Stromal cell of bone marrow (primary cell): ENCODE measurements at places on chromosomes 6 and 20.
A peak's percentile ranks its signal among the peaks of the same experiment; 100 is the strongest.

GRCh38 chr6:101454106-101454676, 60.7 kb downstream of the GRIK2 start:
- no peak for DNase-seq

DNA sequence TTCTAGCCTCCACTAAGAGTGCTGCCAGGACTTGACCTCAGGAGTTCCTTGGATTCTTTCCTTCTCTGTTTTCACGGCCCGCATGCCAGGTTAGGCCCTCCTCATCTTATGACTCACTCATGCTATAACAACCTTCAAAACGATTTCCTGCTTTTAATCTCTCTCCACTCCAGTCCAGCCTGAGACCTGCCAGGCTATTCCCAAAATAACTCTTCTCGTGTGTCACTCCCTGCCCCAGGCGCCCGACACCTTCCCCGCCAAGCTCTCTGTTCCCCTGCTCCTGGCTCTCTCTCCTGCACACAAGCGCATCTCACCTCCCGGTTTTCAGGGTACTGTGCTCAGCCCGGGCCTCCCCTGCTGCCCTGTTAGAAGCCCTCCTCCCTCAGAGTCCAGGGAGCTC, 64.1 kb upstream of the RPS6KA2 start:
- no peak for DNase-seq

DNA sequence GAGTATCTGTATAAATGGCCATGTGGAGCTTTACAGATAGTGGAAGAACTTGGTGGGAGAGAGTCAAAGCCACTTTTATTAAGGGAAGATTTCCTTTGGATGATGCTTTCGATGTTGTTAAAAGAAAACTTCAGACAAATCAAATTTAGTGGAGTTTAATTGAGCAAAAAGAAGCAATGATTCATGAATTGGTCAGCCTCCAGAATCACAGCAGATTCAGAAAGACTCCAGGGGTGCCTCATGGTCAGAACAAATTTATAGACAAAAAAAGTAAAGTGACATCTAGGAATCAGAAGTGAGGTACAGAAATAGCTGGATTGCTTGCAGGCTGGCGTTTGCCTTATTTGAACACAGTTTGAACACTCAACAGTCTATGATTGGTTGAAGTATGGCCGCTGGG, 5.3 kb upstream of the CGA start:
- DNase-seq: peak; percentile 6

DNA sequence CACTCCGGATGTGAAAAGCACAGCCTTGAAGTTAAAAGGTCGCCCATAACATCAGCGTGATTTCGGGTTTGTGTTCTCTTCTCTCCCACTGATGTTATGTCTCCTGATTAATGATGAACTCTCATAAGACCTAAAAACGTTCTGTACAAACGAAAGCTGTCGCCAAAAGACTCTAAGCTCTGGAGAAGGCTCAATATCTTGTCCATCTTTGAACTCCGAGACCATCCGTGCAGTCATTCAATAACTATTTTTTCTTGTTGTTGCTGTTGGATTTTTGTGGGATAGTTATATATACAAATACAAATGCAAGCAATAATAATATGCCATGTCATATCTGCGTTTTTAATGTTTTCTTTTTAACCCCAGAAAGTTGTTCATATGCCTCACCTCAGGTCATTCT, 291.8 kb upstream of the MARCKS start:
- no peak for DNase-seq

DNA sequence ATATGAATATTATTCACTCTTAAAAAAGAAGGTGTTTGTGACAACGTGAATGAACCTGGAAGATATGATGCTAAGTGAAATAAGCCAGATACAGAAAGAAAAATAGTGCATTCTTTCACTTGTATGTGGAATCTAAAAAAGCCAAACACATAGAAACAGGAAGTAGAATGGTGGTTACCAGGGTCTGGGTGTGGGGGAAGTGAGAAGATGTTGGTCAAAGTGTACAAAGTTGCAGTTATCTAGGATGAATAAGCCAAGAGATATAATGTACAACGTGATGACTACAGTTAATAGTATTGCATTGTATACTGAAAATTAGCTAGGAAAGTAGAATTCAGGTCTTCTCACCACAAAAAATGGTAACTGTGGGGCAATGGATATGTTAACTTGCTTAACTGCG, 151.1 kb upstream of the HCRTR2 start:
- DNase-seq: no peak

DNA sequence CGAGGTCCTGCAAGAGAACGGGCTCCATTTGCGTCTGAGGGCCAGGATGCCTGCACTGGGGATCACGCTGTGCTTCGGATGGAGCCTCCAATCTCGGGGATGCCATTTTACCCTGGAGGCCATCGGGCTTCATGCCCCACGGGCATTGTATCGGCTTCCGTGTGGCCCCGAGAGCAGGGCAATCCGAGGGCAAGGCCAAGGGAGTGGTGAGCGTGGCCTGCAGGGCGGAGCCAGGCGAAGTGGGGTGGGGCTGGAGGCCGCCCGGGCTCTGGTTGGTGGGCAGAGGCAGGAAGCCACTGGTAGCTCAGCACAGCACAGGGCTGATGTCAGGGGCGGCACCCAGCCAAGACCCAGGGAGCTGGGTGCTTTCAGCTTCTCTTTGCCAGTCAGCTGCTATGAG, 57.5 kb upstream of the BHLHE23 start:
- DNase-seq: no peak

DNA sequence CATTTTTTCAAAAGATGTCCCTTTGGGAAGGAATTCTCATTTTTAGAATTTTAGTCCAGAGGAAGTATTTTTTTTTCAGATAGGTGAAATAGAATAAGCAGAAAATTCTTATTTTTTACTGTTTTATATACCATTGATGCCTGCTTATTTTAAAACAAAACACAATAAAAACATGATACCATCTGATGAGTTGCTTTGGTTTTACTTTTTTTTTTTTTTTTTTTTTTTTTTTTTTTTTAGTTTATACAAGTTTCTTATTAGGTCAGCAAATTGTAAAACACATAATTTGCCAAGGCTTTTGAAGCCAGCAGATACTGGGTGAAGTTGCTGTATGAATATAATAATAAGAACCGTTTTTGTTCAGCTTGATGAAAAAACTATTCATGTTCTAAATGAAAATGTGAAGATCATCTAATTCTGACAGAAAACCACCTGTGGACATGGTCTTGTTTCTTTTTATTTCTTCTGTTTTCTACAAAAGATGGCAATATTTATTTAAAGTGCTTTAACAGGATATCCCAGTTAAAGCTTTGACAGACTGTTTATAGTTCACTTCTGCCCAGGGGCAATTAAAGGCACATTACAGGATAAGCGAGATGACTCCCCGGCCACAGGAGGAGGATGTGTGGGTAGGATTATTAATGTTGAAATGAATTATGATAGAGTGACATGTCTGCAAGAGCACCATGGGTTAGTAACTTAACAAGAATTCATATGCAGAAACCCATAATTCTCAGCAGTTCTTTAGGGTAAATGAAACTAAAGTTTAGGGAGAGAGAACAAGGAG, 31.1 kb downstream of the MYB start:
- DNase-seq: peak; percentile 45

DNA sequence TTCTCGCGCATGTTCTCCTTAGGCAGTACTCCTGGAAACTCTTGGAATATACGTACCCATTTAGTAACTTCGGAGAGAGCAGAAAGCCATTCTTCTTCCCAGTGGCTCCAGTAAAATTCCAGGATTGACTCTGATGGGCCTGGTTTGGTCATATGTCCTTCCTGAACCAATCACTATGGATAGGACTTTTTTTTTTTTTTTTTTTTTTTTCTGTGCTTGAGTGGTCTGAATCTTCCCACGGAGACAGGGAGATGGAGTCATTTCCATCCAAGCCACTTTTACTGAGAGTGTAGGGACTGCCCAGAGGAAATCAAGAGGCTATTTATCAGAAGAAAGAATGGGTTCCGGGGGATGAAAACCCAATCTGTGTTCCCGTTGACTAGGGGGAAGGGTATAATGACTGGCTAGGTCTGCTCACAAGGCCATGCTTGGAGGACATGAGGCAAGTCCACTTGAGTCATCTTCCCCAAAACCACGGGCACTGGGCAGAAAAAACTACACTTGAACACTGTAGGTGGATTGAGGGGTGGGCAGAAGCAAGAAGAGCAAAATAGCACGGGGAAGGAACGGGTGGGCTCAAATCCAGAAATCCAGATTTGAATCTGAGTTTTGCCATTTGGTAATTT, 35.4 kb upstream of the MRPS18A start:
- DNase-seq: no peak

GRCh38 chr20:50592282-50593004, 82.3 kb downstream of the PTPN1 start:
- no peak for DNase-seq

DNA sequence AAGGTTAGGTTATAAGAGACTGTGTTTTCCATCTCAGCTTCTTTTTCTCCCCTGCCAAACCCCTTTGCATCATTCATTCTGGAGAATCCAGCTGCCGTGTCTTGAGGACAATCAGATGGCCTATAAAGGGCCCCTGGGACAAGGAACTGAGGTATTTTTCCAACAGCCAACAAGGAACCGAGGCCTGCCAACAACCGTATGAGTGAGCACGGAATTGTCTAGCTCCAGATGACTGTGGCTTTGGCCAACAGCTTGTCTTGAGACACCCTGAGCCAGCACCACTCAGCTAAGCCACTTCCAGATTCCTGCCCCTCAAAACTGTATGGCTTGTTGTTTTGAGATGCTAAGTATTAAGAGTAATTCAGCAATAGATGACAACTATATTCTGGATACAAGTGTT, 433.7 kb upstream of the HSF2 start:
- no peak for DNase-seq

DNA sequence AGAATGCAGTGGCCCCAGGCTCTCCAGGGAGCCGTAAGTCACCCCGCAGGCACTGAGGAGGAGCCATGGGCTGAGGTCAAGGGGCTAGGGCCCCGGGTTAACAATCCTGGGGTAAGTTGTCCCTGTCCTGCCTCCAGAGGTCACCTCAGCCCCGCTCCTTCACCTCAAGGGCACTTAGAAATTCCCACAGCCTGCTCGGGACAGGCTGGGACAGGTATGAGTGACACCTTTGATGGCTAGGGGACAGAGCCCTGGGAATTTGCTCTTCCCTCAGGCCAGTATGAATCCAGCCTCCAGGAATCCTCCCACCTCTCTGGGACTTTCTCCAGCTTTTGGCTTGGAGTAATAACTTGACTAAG, 3.5 kb upstream of the GRM4 start:
- DNase-seq: no peak

DNA sequence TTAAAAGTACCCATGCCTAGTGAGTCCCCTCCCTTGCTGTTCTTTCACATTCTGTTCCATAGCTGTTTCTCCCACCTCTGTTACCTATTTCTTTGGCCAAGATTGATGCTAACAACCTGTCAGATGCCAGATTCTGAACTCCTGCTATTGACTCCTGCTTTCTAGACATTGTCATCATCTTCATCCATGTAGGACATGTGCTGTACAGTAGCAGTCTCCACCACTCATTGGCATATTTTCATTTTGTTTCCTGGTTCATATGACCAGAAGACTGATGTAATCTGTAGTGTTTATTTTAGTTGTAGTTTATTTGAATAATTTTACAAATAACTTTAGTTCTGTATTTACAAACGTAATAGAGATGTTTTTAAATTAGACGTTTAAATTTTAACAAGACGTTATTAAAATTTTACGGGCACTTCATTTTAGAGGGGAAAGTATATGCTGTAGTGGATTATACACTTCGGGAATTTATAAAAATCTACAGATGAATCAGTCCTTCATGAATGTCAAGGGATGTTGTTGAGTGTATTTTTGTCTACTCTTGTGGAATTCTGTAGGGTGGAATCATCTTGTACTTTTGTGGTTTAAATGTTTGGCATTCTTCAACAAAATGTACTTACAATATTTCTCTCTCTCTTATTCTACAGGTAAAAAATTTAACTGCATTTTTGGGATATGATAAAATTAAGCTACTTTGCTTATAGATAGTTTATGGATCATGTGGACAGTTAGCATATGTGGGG, 34.1 kb downstream of the TRMT11 start:
- DNase-seq: no peak

DNA sequence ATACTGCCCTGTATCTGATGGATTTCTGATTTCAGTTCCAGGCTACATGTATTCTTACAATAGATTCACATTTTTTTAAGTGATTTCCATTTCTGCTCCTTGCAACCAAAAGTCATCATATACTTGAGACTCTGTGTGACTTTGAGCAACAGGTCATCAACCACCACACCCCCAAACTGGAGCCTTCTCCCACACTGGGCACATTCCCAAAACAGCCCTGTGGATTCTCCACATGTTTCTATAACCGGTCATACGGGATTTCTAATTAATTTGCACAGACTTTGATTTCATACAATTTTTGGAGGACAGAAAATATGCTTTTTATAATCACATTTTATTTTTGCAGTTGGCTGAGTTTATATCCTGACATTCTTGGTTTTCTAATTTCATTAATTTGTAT, 317.2 kb upstream of the ID4 start:
- no peak for DNase-seq

GRCh38 chr6:55812509-55812908, 62.9 kb downstream of the BMP5 start:
- DNase-seq: no peak

- peak; percentile 6 for DNase-seq
These were observed 690 bp downstream of the GDAP1L1 start for GRCh38 chr20:44247586-44248409.

DNA sequence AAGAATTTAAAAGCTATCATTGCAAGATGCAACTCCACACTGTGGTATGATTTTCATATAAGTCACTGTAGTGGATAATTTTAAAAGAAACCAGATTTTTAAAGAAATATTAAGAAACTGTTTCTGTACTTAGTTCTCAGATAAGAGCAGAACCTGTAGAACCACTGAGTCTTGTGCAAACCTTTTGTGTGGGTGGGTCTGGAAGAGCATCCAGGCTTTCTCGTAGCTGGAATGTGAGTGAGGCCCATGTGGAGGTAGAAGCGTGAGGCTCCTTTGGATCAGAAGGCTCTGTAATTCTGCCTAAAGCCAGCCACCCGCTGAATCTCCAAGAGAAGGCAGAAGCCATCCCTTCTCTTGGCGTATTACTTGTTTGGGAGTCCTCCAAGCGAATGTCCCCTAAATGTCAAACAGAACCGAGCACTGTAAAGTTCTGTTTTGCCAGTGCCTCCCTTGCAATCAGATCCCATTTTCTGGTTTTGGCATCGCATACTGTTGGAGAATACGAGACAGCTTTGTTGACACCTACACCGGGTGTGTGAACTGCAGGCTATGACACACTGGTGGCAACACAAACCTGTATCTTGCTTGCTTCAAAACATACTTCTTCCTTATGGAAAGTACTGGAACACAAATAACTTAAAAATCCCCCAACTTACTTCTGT, 188.7 kb downstream of the FOXC1 start:
- DNase-seq: no peak
